Vagina (tissue), 2 donors: ENCODE measurements at places on chromosomes 6 and 20.

DNA sequence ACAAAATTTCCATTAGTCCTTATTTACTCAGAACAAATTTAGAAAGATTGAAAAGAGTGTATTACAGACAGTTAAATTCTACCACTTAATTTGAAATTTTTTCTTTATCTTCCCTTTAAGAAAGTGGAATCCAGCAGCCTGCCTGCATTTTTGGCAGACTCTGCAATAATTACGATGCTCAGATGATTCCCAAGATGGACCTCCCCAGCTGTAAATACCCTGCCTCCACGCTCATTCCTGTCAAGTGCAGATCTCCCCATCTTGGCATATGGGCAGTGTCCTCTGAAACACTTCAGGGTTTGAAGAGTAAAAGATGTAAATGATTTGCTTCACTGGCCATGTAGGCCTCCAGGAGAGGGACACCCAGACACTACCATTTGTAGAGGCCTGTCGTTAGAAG, 471.2 kb downstream of the PRKN start:
- no peaks in the 10 kb centered on the region for H3K27me3 ChIP-seq
- no peaks in the 10 kb centered on the region for H3K36me3 ChIP-seq
- H3K27ac ChIP-seq: no peak overlapping the region
- no peaks in the 10 kb centered on the region for H3K4me1 ChIP-seq
- H3K4me3 ChIP-seq: no peak overlapping the region

DNA sequence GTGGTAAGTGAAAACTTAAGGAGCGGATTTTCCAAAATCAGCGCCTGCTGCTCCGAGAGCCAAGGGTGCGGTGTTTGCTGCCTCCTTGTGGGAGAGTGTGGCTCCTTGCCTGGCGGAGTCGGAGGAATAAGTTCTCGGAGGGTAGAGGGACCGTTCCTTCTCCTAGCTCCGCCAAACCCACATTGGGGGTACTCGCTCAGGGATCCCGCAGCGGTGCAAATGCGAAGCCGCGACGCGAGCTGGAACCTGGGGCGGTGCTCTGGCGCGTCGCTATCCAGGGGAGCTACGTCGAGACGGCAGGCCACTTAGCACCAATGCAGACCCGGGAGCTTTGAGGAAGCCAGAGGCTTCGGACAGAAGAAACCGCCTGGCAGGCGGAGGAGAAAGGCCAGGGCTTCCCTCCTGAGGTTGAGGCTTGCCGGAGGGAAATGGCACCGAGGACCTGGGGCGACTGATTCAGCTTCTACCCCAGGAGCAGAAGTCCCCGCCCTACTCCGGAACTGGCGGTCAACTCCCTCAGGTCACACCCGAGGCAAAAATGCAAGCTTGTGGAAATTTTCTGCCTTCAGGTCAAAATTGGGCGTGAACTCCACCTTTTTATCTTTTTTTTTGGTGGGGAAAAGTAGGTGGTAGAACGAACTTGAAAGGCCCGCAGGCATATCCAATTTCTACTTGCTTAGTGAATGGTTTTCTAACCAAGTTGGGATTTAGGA, 5.7 kb upstream of the DDX43 start:
- peaks cover 5% of the 10 kb centered on the region for H3K4me1 ChIP-seq
- no peaks in the 10 kb centered on the region for H3K27me3 ChIP-seq
- no peak overlapping the region for H3K27ac ChIP-seq
- H3K4me3 ChIP-seq: peak overlapping the region; percentile 39
- no peak for DNase-seq

GRCh38 chr6:27667657-27668441, 194.9 kb upstream of the ZNF184 start:
- no peaks in the 10 kb centered on the region for H3K36me3 ChIP-seq
- no peak overlapping the region for H3K27ac ChIP-seq
- no peak for DNase-seq
- H3K4me3 ChIP-seq: no peak overlapping the region

GRCh38 chr20:37540001-37540400, 12.3 kb upstream of the BLCAP start:
- DNase-seq: no peak
- H3K27ac ChIP-seq: no peak overlapping the region
- no peak overlapping the region for H3K4me3 ChIP-seq
- H3K36me3 ChIP-seq: no peaks in the 10 kb centered on the region
- H3K27me3 ChIP-seq: no peaks in the 10 kb centered on the region
- no peaks in the 10 kb centered on the region for H3K4me1 ChIP-seq

DNA sequence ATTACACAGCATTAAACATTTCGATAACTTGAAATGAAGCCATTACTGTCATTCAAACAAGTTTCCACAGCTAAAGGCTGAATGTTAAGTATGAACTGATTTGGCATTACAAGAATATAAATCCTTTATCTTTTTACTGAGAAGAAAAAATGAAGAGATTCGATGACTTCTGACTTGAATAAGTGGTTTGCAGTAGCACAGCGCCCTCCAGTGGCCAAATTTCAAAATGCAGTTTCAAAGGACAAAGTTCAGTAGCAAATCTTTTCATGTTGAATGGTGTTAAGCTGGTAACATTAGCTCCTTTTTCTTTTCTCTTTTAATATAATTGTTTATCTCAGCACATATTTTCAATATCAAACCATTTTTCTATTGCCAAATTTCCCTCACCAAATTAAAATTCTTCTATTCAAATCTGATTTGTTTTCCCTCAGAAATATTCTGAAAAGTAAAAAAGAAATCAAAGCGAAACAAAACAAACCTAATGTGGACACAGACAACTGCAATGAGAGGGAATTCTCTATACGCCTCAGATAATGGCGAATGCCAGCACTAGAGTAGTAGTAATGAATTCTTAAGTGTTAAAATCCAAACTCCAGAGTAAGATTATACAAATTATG, 145.7 kb downstream of the BTBD9 start:
- H3K4me3 ChIP-seq: no peak overlapping the region
- DNase-seq: no peak
- no peaks in the 10 kb centered on the region for H3K27me3 ChIP-seq
- no peaks in the 10 kb centered on the region for H3K36me3 ChIP-seq
- peaks cover 11% of the 10 kb centered on the region for H3K4me1 ChIP-seq

GRCh38 chr20:14838663-14839628, 501.5 kb upstream of the FLRT3 start:
- DNase-seq: no peak
- no peaks in the 10 kb centered on the region for H3K36me3 ChIP-seq
- H3K27me3 ChIP-seq: no peaks in the 10 kb centered on the region
- peaks cover 7% of the 10 kb centered on the region for H3K4me1 ChIP-seq

- no peaks in the 10 kb centered on the region for H3K36me3 ChIP-seq
- H3K27ac ChIP-seq: no peak overlapping the region
- DNase-seq: no peak
- H3K27me3 ChIP-seq: no peaks in the 10 kb centered on the region
These were observed 552.4 kb downstream of the RFPL4B start for GRCh38 chr6:112899541-112899940.

DNA sequence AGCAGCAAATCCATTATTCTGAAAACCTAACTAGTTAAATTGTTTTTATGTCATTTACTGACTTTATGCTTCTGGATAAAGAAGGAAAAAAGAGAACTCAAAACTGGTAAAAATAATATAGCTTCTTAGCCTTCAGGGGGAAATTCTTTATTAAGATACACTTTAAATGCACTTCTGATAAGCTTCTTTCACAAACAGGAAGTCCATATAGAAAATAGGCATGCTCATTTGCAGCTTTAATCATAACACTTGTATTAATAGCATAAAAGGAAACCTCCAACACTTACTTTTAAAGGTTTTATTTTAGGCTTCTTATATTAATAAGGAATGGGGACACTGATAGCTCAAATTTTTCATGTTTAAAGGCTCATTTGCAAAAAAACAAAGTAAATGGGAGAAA, 538.0 kb upstream of the SLC35B3 start:
- no peak for DNase-seq
- H3K27ac ChIP-seq: no peak overlapping the region
- H3K4me1 ChIP-seq: no peaks in the 10 kb centered on the region
- H3K36me3 ChIP-seq: no peaks in the 10 kb centered on the region
- H3K27me3 ChIP-seq: no peaks in the 10 kb centered on the region
- no peak overlapping the region for H3K4me3 ChIP-seq

- DNase-seq: no peak
- no peaks in the 10 kb centered on the region for H3K4me1 ChIP-seq
- H3K36me3 ChIP-seq: no peaks in the 10 kb centered on the region
- no peak overlapping the region for H3K27ac ChIP-seq
These were observed 381.2 kb downstream of the C6orf118 start for GRCh38 chr6:164928057-164928727.

- H3K27me3 ChIP-seq: peaks cover 10% of the 10 kb centered on the region
- H3K27ac ChIP-seq: peak within 1 kb of the TSS; percentile 11
- no peak for DNase-seq
- H3K36me3 ChIP-seq: no peaks in the 10 kb centered on the region
These were observed at the start of gene PPP1R14C for GRCh38 chr6:150142670-150143515. Gene PPP1R14C (plus strand): TSS chr6:150143044. CDS start chr6:150143193, 149 bp downstream.

- H3K27ac ChIP-seq: no peak overlapping the region
- no peaks in the 10 kb centered on the region for H3K27me3 ChIP-seq
- H3K4me1 ChIP-seq: no peaks in the 10 kb centered on the region
- H3K36me3 ChIP-seq: no peaks in the 10 kb centered on the region
- H3K4me3 ChIP-seq: no peak overlapping the region
- DNase-seq: no peak
These were observed 94.7 kb downstream of the YTHDF1 start for GRCh38 chr20:63121246-63121645.

GRCh38 chr6:98904096-98904495, 43.6 kb downstream of the FBXL4 start:
- no peak for DNase-seq
- no peak overlapping the region for H3K27ac ChIP-seq
- no peaks in the 10 kb centered on the region for H3K4me1 ChIP-seq
- no peaks in the 10 kb centered on the region for H3K27me3 ChIP-seq
- H3K4me3 ChIP-seq: no peak overlapping the region

DNA sequence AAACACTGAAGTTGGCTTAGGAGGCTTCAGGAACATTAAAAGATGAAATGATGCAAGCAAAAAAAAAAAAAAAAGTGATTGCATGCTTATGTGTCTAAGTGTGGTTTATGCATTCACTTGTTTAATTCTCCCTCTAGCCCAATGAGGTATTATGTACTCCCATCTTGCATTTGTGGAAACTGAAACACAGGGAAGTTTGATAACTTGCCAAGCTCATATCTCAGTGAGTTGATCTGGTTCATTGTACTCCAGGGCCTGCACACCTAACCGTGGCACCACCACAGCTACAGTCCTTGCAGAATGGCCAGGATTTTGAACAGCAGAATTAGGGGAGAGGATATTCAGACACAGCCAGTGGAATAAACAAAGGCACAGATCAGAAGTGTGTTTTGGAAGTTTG, 251.2 kb downstream of the TBC1D7 start:
- no peaks in the 10 kb centered on the region for H3K4me1 ChIP-seq
- H3K27ac ChIP-seq: no peak overlapping the region

GRCh38 chr20:15242773-15243172, 905.4 kb upstream of the FLRT3 start:
- H3K27ac ChIP-seq: no peak overlapping the region
- H3K27me3 ChIP-seq: no peaks in the 10 kb centered on the region
- no peak for DNase-seq
- no peak overlapping the region for H3K4me3 ChIP-seq
- no peaks in the 10 kb centered on the region for H3K36me3 ChIP-seq

DNA sequence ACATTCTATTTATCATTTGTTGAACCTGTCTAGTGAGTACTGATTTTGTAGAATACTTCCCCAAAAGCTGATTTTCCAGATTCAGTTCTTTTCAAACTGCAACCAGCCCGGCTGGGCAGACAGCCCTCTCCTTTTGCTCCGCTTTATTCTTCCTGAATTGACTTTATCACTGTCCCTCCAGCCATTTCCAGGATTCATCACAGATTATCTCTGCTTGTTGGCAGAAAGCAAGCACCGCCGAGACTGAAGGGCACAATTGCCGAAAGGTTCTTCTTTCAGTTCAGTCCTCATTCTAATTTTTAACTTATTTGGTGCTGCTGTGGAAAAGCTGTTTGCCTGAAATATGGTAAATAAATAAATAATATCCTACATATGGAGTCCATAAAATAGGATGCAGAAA, 369.1 kb upstream of the FLRT3 start:
- no peak for DNase-seq
- no peaks in the 10 kb centered on the region for H3K36me3 ChIP-seq
- no peaks in the 10 kb centered on the region for H3K27me3 ChIP-seq
- no peak overlapping the region for H3K27ac ChIP-seq

DNA sequence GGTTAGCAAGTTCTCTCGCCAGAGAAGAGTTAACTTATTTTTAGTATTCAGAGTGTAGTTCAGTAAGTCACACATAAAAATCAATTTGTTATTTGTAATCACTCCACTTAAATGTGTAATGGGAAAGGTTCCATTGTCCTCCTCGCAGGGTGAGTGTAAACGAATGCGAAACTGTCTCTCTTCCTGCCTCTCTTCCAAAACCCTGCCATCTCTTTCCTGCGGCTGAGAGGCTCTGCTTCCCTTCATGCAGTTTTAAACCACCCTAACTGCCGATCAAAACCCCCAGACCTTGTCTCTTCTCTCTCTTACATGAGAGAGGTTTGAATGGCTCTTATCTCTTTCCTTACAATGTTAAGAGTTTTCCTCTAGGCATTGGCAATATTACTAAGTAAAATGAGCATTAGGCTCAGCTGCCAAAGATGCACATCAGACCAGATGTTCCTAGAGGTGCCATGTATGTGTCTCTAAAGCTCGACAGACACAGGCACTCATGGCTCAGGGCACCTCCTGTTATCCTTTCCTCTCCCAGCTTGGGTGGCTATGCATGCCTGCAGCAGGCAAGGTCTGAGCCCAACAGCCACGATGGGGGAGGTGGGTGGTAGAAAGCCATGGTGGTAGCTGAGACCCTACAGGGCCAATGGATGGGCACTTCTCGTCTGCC, 91.2 kb downstream of the JARID2 start:
- DNase-seq: no peak
- H3K27me3 ChIP-seq: no peaks in the 10 kb centered on the region
- no peak overlapping the region for H3K27ac ChIP-seq
- peaks cover 25% of the 10 kb centered on the region for H3K4me1 ChIP-seq
- H3K4me3 ChIP-seq: no peak overlapping the region

DNA sequence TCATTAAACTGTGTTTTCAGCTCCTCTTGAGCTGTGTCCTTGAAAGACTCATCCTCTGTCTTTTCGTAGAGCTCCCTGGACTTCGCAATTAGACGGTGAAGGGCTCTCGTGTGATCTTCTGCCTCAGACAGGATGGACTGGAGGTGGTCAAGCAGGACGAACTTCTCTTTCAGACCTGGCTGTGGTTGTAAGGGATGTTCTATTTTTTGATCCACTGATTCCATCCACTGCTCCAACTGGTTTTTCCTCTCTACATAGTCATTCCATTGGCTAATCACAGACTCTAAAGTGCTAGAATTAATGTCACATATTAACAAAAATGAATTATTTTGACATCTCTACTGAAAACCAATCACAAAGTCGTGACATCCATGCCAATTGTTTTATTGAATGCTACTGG, 250.1 kb downstream of the SYNE1 start:
- H3K27ac ChIP-seq: no peak overlapping the region
- no peaks in the 10 kb centered on the region for H3K27me3 ChIP-seq
- H3K4me1 ChIP-seq: peaks cover under 1% of the 10 kb centered on the region
- H3K4me3 ChIP-seq: no peak overlapping the region
- no peak for DNase-seq

- H3K4me1 ChIP-seq: no peaks in the 10 kb centered on the region
- no peaks in the 10 kb centered on the region for H3K27me3 ChIP-seq
- no peaks in the 10 kb centered on the region for H3K36me3 ChIP-seq
- no peak overlapping the region for H3K27ac ChIP-seq
These were observed 46.8 kb downstream of the KCNB1 start for GRCh38 chr20:49435639-49436038.
